Uterus (tissue), 4 donors: ENCODE measurements at places on chromosomes 16 and 17. TPM values are rescaled to one million over a fixed set of nuclear protein-coding genes. Genes with fewer than 3 reads are reported as not detected.

The SLC2A4 gene
- 22.6 TPM for total RNA-seq

- no peak for DNase-seq
Measured at GRCh38 chr16:51034481-51035109, 116.5 kb downstream of the SALL1 start.

GRCh38 chr16:46929378-46930332 is 43.8 kb downstream of the DNAJA2 start:
- DNase-seq = peak; percentile 39

- no peak for DNase-seq
Measured at GRCh38 chr17:28317966-28318758, 838 bp upstream of the TMEM97 start.

DNA sequence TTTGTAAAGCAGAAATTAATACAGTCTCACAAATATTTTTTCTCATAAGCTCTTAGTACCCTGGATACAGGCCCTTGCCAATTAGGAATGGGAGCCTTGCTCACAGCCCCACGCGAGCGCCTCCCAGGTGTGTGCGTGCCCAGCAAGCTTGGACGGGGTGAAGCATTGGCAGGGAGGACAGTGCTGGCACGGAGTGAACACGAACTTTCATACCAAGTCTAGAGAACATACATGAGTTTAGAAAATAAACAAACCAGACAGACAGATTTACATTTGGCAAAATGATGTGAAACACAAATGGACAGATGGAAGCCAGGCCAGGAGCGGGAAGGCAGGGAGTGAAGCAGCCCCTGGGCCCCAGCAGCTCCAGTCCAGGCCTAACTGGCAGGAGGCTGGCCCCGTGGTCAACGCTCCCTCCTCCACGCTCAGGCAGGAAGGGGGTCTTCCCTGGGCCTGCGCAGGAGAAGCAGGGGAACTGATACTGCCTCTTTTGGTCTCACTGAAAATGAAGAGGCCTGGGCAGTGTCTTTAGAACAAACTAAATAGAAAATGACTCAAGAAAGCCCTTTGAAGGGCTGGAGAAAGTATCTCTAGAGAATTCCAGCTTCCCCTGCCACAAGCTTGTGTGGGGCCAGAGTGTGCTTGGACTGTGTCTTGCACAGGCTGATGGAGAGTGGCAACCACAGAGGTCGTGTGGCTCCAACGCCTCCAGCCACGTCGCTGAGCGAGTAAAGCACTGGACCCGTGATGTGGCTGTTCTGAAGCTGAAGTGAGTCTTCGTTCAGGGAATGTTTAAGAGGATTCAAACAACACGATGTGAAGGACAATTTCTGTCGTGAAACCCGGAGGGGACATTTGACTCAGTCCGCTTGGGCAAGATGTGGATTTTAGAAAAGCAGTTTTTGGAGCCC is 9.9 kb upstream of the FOXJ1 start:
- DNase-seq = no peak
